ENCODE measurements at places on chromosomes 7 and 10. TPM values are rescaled to one million over a fixed set of nuclear protein-coding genes. Genes with fewer than 3 reads are reported as not detected.
A peak's percentile ranks its signal among the peaks of the same experiment; 100 is the strongest.

- no peak for DNase-seq
Measured at GRCh38 chr10:7340179-7340874, 70.5 kb downstream of the SFMBT2 start.

DNA sequence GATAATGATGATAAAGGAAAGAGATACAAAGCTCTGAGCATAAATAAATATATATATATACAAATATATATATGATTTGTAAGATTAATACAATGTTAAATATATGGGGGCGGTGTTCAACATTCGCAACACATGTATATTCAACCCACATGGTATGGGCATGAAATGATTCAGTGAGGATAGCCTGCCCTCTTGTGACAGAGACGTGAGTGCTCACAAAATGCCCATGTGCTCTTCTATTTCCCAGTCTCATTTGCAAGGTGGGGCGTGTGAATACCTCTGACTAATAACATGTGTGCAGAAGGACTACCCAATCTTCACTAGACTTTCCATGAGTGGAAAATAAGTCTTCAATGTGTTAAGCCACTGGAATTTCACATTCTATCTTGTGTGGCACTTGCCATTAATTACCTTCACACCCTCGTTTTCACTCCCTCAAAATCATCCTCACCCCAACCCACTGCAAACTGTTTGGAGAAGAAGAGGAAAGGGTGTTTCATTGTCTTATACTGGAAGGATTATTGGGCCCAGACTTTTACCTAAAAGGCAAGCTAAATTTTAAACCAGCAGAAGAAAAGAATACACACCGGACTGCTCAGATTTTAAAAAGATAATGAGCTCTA lies 26.9 kb downstream of the ASAH2 start:
- peak; percentile 23 for DNase-seq

DNA sequence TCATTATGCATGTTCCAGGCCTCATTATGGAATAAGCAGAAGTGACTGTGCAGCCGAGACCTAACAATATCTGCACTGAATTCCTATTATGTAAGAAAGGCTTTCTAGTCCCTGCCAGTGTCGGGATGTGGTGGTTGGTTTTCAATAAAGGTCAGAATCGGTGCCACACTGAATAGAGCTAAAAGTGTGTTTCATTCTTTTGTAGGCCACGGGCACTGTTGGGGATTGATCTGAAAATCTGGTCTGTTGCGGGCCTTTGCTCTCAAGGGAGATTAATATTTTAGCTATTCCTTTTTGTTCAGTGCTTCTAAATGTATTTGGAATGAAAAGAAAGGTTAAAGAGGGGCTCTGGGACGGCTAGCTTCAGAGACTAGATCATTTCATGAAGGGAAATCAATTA lies 559.4 kb upstream of the GALNT17 start:
- no peak for DNase-seq

- DNase-seq: no peak
Measured at GRCh38 chr10:929960-930624, 1.4 kb downstream of the LARP4B start.

GRCh38 chr7:141986923-141987322 lies 8.8 kb upstream of the MGAM start:
- no peak for DNase-seq

DNA sequence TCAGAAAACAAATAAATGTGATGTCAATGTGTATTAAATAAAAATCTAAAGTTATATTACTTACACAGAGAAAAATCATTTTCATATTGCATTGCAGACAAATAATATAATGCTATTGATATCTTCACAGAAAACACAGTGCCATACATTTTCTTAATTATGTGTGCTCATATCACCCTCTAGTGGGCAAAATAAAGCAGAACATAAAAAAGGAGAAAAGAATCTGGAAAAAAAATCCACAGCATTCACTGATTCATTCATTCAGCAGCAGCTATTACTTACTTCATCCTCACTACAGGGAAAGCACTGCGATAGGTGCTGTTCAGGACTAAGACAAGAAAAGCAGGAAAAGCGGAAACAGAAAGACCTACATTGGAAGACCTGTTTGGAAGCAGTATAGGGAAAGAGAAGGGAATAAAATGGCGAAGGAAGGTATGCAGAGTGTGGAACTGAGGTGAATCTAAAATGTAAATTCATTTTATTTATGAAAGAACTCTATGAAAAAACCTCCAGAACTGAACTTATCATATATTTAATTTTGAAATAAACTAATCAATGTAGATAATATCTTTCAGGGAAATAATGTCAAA lies 73.2 kb downstream of the POT1 start:
- DNase-seq: no peak

DNA sequence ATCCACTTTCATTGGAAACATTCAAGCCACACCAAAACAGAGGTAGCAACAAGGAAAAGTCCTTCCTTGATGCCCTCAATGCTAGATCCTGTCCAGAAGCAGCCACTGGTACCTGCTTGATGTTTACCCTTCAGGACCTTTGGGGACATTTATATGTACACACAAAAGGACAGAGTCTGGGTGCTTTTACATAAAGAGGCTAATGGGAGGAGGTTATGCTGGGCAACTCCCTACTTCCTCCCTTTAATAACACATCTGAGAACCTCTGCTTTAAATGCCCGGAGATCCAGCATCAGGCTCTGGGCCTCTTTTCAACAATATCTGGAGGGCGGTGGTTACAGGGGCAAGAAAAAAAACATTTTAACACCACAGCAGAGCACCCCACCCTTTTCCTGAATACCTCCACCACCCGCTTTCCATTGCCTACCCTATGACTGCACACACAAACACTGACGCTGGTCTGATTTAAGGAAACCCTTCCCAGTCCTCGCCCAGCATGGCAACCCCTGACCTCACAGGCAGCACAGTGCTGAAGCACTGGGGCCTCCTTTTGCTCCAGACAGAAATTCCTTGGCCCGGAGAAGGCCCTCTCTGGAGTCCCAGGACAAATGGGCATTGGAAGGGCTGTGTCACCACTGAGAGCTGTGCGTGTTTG lies 39.3 kb upstream of the DUSP5 start:
- no peak for DNase-seq

- no peak for DNase-seq
Measured at GRCh38 chr10:17662193-17663138, 18.5 kb downstream of the STAM start.

Gene CHST3
- 48.6 TPM for total RNA-seq

Gene TMEM229A
- total RNA-seq: not detected

Gene MEST
- total RNA-seq: 14.2 TPM

Gene PNLIPRP1
- total RNA-seq: not detected

Gene OR9A2
- not detected for total RNA-seq

Gene PRR15
- total RNA-seq: 16.2 TPM

Gene NAT16
- total RNA-seq: not detected

Gene MRM2
- 26.3 TPM for total RNA-seq

Gene ITIH5
- total RNA-seq: 1.5 TPM

Gene PNLIPRP3
- not detected for total RNA-seq

Gene GPR37
- total RNA-seq: 2.7 TPM

Data from kidney epithelial cell (primary cell).